Heart left ventricle (tissue), 16 donors: ENCODE measurements at places on chromosomes 3 and 15. TPM values are rescaled to one million over a fixed set of nuclear protein-coding genes. Genes with fewer than 3 reads are reported as not detected.

The MAP6D1 gene
- 1.6 TPM for total RNA-seq

The GOLGA8S gene
- total RNA-seq = 0.12 TPM

The PTH1R gene
- 6.8 TPM for total RNA-seq

The PRSS50 gene
- total RNA-seq = 0.32 TPM

The ALG1L2 gene
- not detected for total RNA-seq

The SERPINI2 gene
- total RNA-seq = not detected

The RPL22L1 gene
- 8.6 TPM for total RNA-seq

The CYP1A2 gene
- not detected for total RNA-seq

The GCNT3 gene
- not detected for total RNA-seq

The ARHGEF26 gene
- total RNA-seq = 1.00 TPM

The RPP25 gene
- 1.3 TPM for total RNA-seq

DNA sequence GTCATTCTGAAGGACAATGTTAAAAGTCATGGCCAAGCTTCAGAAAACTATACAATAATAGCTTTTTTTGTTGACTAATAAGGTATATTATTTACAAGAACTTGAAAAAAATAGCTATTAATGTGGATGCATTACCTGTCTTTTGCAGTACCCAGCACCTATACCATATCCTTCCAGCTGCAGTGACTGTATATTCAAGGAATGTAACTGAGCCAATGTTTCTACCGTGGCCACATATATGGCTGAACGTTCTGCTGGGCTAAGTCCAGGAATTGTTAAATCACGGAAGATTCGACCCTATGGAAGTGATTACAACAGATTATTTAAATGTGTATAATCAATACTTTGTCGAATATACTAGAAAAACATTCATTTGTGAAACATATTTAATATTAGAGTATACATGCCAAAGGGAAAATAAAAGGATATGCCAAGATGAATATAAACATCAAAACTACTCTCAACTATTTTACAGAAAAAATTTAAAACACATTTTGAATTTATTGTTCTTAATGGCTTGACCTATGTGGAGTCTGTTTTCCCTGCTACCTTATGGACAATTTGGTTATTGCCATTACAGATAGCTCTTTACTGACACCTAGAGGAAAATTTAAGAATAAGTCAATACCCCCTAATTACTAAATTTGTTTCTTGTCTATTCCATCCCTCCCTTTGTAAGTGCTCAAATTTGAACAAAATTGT lies 17.6 kb downstream of the ACAD11 start:
- DNase-seq = no peak

- no peak for DNase-seq
Observed at GRCh38 chr3:84961521-84962255, 2.9 kb downstream of the CADM2 start.

DNA sequence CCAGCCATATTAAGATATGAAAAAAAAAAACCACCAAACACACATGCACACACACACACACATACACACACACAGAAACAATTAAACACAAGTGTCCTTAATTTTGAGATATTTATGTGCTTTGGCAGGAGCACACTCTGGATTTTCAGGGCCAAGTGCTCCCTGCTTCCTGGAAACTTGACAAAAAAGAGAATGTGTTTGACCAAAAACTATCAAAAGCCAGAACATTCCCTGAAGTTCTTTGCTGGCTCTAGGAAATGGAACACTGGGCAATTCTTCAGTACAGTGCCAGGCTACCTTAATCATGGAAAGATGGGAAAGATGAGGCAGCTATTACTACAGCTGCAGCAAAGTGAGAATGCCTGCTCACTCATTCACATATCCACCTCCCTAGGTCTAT lies 44.6 kb downstream of the P3H2 start:
- DNase-seq = no peak

- DNase-seq = no peak
Observed at GRCh38 chr3:60028233-60028632, 978.4 kb upstream of the CFAP20DC start.

GRCh38 chr3:37138816-37139215 lies 35.6 kb downstream of the LRRFIP2 start:
- DNase-seq = no peak

- no peak for DNase-seq
Observed at GRCh38 chr3:46193436-46193835, 14.7 kb downstream of the CCR1 start.

DNA sequence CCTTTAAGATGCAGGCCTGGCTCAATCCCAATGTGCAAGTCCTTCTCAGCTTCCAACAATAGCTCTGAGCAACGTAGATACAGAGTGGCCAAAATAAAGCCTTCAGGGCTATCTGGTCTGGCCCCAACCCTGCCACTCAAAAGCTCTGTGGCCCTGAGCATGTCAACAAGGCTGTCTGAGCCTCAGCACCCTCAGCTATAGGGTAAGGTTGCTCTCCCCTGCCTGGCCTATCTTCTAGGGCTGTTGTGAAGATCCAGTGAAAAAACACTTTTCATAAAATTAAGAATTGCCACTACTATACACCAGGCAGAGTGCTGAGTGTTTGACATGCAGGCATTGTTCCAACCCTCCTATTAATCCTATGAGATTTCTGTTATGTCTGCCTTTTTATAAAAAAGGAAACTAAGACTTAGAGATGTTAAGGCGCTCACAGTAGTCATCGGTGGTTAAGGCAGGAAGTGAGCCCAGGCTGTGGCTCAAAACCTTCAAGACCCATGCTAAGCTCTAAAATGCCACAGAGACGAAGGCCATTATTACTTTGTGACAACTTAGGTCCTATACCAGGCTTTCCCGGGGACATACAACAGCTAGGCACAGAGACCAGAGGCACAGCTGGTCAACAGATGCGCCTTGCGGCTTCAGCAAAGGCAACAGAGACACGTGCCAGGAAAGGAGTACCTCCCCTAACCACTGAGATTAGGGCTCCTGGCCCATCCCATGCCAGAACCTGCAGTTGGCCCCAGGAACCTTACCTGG lies 5.1 kb downstream of the POLG start:
- no peak for DNase-seq

DNA sequence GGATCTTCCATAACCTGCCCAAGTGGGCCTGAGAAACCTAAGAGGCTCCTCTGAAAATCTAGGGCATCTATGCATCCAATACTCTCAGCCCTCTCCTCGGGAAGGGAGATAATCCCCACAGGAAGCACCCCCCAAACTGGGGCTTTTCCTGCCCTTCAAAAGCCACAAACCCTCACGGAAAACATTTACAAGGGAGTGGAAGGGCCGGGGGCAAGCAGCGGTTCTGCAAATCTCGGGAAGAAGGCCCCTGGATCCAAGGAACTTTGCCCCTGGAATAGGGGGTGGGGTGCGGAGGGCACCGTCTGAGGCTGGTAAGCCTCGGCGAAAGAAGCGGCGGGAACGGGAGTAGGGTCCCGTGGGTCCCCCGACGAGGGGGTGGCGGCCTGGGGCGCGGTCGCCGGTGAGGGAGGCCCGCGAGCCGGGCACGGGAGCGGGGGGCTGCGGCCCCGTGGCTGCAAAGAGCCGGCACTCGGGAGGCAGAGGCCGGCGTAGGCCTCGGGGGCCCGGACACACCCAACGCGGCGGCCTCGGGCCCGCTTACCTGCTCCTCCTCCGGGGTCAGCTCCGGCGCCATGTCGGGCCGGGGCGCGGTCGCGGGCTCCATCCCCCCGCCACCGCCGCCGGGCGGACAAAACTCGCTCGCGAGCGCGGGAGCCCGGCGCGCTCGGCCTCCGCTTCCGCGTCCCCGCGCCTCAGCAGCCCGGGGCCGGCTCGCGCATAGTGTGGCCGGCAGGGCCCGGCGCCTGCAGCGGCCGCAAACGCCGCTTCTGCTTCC lies 755 bp downstream of the PTPN9 start:
- peak; percentile 39 for DNase-seq

DNA sequence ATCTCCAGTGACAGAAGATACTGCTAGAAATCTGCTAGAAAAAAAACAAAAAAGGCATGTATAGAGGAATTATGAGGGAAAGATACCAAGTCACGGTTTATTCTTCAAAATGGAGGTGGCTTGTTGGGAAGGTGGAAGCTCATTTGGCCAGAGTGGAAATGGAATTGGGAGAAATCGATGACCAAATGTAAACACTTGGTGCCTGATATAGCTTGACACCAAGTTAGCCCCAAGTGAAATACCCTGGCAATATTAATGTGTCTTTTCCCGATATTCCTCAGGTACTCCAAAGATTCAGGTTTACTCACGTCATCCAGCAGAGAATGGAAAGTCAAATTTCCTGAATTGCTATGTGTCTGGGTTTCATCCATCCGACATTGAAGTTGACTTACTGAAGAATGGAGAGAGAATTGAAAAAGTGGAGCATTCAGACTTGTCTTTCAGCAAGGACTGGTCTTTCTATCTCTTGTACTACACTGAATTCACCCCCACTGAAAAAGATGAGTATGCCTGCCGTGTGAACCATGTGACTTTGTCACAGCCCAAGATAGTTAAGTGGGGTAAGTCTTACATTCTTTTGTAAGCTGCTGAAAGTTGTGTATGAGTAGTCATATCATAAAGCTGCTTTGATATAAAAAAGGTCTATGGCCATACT lies 4.0 kb downstream of the B2M start:
- no peak for DNase-seq

GRCh38 chr15:57962887-57963286 lies 102.6 kb downstream of the ALDH1A2 start:
- no peak for DNase-seq

- DNase-seq = no peak
Observed at GRCh38 chr15:33454346-33454745, 143.6 kb downstream of the RYR3 start.

- DNase-seq = no peak
Observed at GRCh38 chr3:184157206-184157605, 2.0 kb downstream of the DVL3 start.

DNA sequence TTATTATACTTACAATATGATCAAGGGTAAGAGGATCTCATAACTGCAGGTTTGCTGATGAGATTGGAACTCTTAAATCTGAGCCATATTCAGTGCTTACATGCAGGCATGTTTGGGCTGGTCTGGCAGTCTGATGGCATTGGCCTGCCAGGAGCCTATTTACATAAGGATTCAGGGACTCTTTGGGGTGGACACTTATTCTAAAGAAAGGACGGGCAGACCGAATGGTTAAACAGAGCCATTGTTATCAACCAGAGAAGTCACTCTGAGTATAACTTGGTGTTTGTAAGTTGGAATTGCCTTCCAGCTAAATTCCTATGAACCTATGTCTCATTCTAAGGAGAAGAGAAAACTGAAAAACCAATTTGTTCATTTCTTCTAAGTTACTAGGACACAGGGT lies 932.8 kb downstream of the IGSF11 start:
- DNase-seq = no peak

GRCh38 chr3:21654241-21654640 lies 96.8 kb downstream of the ZNF385D start:
- no peak for DNase-seq

DNA sequence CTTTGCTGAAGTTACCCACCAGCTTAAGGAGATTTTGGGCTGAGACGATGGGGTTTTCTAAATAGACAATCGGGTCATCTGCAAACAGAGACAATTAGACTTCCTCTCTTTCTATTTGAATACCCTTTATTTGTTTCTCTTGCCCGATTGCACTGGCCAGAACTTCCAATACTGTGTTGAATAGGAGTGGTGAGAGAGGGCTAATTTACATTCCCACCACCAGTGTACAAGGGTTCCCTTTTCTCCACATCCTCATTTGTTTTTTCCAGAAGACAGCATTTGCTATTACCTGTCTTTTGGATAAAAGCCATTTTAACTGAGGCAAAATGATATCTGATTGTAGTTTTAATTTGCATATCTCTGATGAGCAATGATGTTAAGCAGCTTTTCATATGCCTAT lies 329.9 kb upstream of the TPRG1 start:
- DNase-seq = no peak

GRCh38 chr3:194736277-194736895 lies 50.7 kb downstream of the FAM43A start:
- DNase-seq = no peak
